ENCODE measurements at places on chromosomes 5 and 9.

DNA sequence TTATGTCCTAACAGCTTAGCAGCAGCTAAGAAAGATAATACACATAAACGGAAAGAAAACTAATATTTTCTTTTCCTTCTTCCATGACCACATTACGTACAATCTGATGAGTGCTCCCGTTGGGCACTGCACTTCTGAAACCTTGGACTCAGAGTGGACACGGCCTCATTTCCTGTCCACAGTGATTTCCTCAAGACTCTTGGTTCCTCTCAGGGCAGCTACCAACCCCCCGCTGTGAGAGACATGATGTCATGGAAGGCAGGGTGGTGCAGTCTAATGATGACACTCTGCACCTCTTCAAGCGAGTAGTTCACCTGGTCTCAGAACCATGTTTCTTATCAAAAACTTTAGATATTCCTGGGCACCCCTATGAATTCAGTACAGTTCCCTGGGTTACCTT lies 68.7 kb upstream of the CTSL start:
- DNase-seq = no peak

- no peak for DNase-seq
Observed at GRCh38 chr5:179176571-179177230, 116.5 kb downstream of the ZNF354C start.

- DNase-seq = no peak
Observed at GRCh38 chr5:172871536-172871935, 37.5 kb downstream of the ERGIC1 start.

DNA sequence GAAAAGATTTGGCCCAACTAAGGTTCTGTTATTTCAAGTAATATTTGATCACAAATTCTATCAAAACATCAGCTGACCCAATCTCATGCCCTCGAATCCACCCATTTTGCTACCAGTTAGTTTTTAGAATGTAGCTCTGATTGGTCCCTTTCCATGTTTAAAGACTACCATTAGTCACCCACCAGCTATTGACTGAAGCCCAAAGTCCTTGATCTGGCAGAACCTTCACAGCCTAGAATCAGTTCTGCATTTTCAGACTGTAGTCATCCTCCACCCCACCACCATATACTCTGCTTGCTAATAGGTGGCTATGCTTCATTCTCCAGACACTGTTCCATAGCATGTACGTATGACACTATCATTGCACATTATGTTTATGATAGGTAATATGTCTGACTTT lies 182.2 kb upstream of the TARS1 start:
- DNase-seq = no peak

DNA sequence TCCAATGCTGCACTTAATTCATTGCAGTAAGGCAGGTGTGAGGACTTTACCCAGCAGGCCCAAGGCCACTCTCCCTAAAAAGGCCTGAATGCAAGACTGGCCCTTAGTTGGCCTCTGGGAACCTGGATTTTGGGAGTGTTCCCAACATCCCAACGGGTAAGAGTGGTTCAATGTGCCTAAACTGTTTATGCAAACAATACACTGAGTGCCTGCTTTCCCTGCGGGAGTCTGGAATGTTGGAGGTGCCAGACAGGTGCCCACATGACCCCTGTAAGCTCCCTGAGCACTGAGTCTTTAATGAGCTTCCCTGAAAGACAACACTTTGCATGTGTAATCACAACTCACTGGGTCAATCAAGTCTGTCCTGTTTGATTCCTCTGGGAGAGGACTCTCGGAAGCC lies 37.4 kb downstream of the NSUN2 start:
- no peak for DNase-seq

DNA sequence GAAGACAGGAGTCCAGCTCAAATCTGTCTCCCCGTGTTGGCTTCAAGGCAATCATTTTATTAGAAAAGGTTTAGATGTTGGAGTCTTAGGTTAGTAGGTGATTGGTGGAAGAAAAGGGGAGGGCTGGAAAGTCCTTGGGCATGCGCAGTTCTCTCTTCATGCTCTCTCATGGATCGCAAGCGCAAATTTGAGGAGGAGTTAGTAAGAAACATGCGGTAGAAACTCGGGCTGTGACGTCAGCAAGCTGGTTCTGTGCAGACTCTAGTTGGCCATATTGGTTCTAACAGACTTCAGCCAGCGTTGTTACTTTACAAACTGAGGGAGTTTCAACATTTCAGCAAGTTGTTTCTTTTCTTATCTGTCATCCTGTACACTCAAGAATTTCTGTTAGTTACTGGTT lies 392.2 kb downstream of the CDK5RAP2 start:
- no peak for DNase-seq

DNA sequence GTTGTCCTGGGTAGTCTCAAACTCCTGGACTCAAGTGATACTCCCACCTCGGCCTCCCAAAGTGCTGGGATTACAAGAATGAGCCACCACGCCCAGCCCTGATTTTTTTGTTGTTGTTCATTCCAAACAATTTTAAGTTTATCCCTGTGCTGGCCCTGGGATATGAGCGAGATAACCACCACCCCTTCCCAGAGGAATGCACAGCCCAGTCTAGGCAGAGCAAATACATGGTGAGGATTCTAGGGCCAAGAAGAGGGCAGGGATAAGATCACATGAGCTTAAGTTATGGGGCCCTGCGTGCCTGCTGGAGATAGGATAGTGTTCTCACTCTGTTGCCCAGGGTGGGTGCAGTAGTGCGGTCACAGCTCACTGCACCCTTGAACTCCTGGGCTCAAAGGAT lies 21.0 kb upstream of the TOR1B start:
- DNase-seq = no peak

- DNase-seq = no peak
Observed at GRCh38 chr5:72752909-72753308, 63.6 kb upstream of the TNPO1 start.

- no peak for DNase-seq
Observed at GRCh38 chr9:35933550-35934067, 24.3 kb downstream of the SPAAR start.

DNA sequence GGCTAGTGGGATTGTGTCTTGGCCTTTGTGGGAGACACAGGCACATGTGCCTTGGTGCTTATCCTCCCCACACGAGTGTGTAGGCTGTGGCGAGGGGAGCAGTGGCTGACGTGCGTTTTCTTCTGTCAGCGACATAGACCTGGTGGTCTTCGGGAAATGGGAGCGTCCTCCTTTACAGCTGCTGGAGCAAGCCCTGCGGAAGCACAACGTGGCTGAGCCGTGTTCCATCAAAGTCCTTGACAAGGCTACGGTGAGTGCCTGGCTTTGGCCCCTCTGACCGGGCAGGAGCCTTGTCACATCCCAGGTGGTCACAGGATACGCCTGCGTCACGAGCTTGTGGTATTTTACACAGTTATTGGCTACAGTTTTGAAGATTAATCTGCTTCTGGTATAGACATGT lies 26.4 kb downstream of the TENT4A start:
- DNase-seq = no peak

GRCh38 chr5:40873286-40873880 lies 32.2 kb downstream of the CARD6 start:
- no peak for DNase-seq

DNA sequence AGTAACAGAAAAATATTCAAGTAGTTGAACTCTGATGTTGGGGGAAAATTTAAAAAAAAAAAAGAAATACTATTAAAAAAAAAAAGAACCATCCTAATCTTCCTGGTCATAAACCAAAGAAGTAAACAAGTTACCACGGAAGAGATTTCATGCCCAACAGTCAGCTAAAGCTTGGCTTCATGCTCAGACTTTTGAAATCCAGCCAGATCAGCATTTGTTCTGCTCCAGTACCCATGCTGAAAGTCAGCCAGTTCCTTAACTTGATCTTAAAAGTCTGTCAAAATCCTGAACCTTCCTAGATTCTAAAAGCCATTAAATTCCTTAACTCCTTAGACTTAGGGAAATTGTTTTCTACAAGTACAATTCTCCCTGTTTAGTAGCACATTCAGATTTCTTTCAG lies 908.7 kb upstream of the CDH9 start:
- DNase-seq = no peak

DNA sequence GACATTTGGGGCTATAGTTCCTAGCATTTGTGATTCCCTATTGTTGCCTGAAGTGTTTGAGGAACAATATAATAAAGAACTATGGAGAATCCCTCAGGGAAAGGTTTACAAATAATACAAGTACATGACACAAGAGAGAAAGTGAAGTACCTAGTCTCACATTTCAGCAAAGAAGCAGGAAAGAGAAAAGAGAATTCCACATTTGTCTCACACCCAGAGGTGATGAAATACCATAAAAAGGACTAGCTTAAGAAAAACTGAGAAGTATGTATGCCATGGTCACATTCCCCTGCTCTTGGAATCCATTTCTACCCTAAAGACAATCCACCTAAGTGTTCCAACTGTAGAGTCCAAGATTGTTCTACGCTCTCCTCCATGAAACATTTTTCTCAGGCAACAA lies 79.0 kb upstream of the TARS1 start:
- no peak for DNase-seq

Measured in activated CD8-positive, alpha-beta memory T cell treated with anti-CD3 and anti-CD28 coated beads, Interleukin-2, amount 50 U/mL, for 4 hours (primary cell).